Temporal lobe (tissue), 4 donors: ENCODE measurements at places on chromosomes 5 and 9. TPM values are rescaled to one million over a fixed set of nuclear protein-coding genes. Genes with fewer than 3 reads are reported as not detected.

The AGTPBP1 gene
- total RNA-seq: 255 TPM

The SKP2 gene
- 13.5 TPM for total RNA-seq

The C5orf58 gene
- total RNA-seq: not detected

The EQTN gene
- total RNA-seq: 1.2 TPM

The CDX1 gene
- total RNA-seq: not detected

The LURAP1L gene
- total RNA-seq: 0.98 TPM

The GNA14 gene
- 0.98 TPM for total RNA-seq

The ZNF354C gene
- total RNA-seq: 43.8 TPM
